Gastroesophageal sphincter (tissue), 4 donors: ENCODE measurements at places on chromosomes 2 and 18. TPM values are rescaled to one million over a fixed set of nuclear protein-coding genes. Genes with fewer than 3 reads are reported as not detected.

DNA sequence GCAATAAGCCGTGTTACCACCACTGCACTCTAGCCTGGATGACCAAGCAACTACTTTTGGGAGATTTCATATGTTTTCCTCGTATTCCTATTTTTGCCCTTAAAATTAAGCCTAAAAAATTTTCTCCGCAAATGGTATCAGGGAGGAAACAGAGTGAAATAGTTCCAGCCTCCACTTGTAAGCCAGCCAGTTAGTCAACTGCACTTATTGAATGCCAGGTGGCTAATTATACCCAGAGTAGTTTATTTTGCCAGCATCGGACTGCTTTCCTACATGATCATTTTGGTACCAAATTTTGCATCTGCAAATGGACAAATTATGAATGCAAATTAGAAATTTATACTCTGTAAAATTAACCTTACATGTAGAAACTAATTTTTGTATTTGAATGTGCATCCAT is 90.2 kb upstream of the ARHGAP28 start:
- no peak for ATAC-seq

MRPL44 gene
- total RNA-seq: 25.3 TPM

CXCR1 gene
- total RNA-seq: 1.8 TPM

CNGA3 gene
- total RNA-seq: 1.1 TPM

GRCh38 chr18:32379891-32380290 is 90.8 kb downstream of the GAREM1 start:
- no peak for ATAC-seq

DNA sequence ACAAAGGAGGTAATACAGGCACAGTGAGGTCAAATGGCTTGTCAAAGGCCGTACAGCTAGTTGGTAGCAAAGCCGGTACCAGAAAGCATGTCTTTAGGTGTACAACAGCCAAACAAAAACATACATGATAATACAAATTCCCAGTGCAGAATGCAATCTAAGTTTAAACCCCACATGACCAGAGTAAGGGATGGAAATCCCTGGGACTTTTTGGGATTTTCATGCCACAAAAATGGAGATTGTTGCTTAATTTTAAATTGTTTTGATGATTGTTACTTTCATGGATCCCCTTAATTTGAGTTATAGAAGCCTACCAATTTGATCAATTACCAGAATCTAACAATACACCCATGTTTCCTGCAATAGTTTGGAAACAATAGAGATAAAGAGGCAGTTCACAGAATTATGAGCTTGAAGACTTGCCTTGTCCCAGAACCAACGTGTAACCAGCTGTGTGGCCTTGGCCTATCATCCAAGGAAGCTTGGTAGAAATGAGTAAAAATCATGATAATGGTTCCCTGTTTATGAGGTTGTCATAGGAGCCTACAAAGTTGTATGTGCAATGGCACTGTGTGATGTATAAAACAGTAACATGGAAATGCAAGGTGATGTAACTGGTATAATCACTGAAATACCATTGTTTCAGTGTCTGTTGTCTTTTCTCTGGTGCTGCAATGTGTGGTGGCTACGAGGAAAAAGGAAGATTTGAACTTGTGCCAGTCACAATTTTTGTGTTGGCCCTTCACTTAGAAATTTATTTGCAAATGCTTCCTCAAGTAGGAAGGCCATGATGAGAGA is 85.3 kb downstream of the ZEB2 start:
- ATAC-seq: no peak

DNA sequence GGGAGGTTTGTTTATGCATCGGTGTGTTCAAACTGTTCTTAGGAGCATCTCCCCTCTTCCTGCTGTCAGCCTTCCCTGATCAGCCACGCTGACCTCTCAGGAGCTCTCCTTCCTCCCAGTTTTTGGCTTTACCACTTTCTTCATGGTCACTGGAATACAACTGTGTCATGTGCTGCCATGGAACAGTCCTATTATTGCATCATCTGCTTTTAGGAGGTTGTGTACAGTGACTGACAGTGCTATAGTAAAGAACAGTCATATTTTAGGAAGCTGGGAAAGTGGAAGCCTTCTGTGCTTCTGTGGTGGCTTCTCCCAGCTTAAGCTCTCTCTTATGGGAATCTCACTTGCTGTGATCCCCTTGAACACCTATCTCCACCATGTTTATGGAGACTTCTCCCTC is 165.5 kb downstream of the TPGS2 start:
- peak; percentile 41 for ATAC-seq

DNA sequence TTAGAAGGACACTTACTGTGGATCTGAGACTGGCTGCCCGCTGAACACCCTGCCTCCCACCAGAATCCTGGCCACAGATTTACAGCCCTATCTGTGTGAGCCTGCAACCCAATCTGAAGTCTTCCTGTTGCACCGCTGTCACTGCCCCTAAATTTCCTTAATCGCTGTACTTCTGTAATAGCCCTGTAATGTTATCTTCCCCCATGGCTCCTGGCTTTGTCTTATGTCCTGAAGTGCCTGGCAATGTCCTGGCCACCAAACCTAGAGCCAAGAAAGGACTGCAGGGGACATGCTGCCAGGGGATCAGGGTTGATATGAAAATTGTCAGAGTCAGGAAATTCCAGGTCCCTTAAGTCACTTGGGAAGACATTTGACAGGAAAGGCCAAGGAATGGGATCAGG is 52.7 kb downstream of the FHOD3 start:
- ATAC-seq: no peak

GRCh38 chr2:134174711-134175110 is 79.2 kb upstream of the MGAT5 start:
- no peak for ATAC-seq

DNA sequence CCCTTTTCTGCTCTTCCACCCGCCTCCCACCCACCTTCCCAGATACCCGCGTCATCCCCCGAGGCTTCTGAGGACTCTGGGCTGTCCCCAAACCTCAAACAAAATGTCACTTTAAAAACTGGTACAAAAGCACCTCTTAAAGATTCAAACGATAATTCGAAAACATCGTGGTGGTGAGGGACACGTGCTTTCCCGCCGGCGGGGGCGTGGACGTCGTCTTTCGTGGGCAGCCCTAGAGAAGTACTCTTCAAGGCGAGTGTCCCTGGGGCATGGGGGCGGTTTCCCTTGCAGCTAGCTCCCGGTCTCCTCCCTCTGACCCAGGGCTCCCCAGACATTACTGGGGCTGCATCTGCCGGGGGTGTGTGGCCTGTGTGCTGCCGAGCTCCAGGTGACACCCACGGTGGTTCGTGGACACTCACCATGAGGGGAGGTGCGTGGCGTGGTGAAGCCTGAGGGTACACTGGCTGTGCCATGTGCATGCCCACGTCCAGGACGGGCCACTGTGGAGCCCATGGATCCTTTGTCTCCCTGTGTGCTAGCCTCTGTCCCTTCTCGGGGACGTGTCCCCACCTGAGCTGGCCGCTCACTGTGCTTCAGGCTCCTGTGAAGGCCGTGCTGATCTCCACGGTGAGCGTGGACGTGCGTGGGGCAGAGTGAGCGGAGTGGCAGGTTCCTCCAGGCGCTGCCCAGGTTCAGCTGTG is 117.8 kb downstream of the NFATC1 start:
- no peak for ATAC-seq

SLC9A2 gene
- 0.57 TPM for total RNA-seq

STPG4 gene
- total RNA-seq: not detected

DNA sequence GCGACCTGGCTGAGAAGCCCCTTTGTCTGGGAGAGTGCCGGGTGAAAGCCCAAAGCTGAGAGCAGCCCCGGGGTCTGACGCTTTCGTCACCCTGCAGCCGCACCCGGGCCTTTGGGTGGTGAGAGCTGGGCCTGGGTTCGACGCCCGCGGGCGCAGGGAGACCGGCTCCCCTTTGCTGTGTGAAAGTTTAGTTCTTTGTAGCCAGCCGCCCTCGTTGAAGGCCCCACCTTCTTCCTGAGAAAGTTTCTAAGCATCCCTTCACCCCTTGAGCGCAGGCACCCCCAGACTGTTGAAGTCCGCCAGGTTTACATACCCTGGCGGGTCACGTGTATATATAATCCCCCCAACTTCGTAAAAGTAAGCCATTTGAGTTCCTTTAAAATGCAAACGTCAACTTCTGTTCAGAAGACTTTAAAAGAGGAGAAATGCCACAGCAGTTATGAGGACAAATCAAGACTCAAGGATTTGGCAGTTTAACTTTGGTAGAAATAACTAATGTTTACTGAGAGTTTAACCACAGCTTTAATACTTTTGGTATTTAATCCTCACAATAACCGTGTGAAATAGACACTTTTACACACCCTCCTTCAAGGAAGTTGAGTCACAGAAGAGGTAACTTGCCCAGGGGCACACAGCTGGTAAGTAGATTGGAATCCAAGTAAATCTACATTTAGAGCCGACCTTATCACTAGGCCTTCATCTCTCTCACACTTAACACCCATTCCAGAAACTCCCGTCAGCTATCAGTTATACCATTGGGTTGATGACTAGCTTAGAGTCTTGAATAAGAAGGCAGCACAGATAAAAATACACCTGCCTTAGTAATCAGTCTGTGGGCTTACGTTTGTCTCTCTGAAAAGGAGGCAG is 1.1 kb upstream of the MBOAT2 start:
- no peak for ATAC-seq

- ATAC-seq: no peak
These were observed 100.4 kb upstream of the CD226 start for GRCh38 chr18:70047931-70048603.

GRCh38 chr18:55406451-55406991 is 181.5 kb downstream of the TCF4 start:
- no peak for ATAC-seq

POTEI gene
- not detected for total RNA-seq

GRCh38 chr18:49274188-49274714 is 186.2 kb downstream of the DYM start:
- no peak for ATAC-seq

CFAP221 gene
- not detected for total RNA-seq

- no peak for ATAC-seq
These were observed 253.7 kb upstream of the THUMPD2 start for GRCh38 chr2:40032650-40033319.

DNA sequence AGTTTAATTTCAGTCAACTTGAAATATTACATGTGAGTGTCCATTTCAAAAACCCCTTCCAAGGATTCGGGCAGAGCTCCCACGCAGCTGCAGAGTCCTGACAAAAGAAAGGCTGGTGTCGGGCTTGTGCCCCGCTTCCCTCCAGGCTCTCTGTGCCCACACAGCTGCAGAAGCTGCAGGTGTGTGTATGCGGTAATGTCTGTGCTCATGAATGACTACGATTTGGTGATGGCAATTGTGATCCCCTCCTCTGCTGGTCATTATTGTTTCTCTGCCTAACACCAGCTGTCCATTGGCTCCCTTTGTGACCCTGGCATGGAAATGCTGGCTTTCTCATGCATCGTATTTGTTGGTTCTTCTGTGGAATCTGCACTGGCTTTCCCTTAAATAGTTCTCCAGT is 224.8 kb downstream of the NUP35 start:
- ATAC-seq: no peak

GRCh38 chr2:144086965-144087364 is 433.0 kb downstream of the ZEB2 start:
- no peak for ATAC-seq

DNA sequence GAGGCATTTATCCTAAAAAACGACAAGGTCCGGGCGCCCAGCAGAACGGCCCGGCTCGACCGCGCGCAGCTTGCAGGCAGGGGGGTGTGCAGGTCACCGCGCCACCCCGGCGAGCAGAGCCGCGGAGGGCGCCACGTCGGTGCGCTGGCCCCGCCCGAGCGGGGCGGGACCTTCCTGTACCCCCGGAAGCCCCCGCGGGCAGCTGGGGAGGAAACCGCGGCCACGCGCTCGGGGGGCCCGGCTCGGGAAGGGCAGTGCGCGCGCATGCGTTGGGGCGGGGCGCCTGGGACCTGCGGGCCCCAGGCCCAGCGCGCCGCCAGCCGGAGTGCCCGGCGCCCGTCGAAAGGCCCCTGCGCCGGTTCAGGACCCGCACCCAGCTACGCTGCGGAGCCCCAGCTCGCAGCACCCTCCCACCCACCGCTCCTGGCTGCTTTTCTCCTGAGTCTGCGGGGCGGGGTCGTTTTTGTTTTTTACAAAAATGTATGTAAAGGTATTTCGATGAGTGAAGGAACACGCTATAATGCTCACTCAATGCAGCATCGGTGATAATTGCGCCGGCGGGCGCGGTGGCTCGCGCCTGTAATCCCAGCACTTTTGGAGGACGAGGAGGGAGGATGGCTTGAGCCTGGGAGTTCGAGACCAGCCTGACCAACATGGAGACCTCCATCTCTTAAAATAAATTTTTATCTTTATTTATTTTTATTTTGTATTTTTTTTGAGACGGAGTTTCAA is 47.7 kb upstream of the POMC start:
- ATAC-seq: peak; percentile 82

RNF152 gene
- total RNA-seq: 9.4 TPM

TUBA4B gene
- not detected for total RNA-seq

DNA sequence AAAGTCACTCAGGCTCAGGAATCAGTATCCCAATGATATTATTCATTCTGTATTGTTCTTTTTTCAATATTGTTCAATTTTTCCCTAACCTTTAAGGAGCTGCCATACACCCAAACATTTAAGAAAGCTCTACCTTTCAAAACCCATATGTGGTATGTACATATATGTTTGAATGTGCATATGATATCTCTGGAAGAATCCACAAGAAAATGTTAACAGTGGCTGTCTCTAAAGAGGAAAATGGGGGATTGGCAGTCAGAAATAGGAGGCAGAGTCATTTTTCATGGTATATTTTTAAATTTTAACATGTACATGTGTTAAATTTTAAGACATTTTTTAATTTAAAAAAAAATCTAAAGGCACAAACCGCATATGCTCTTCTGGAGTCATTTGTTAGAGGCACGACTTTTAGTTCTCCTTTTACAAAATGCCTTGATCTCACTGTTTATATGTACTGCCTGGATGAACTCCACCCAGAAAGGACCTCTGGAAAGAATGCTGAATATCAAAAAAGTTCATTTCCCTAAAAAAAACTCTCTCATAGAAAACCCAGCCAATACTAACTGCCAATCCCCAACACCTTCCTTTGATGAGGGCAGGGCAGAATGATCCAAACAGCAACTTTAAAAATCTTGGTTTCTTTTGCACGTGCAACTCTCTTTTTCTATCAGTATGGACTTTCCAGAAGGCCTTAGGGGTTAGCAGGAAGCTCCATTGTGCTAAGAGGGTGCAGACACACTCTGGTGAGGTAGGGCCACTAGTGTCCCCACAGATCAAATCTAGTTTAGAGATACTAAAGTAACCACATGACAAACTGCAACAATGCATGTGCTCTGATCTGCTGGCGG is 23.6 kb downstream of the KCTD1 start:
- ATAC-seq: no peak

GAD1 gene
- total RNA-seq: not detected

LRP2 gene
- total RNA-seq: not detected

GRCh38 chr2:1936427-1936980 is 192.2 kb upstream of the PXDN start:
- no peak for ATAC-seq

GRCh38 chr2:96537734-96538486 is 1.4 kb downstream of the ARID5A start:
- ATAC-seq: no peak

RTP5 gene
- not detected for total RNA-seq

SOX11 gene
- 0.78 TPM for total RNA-seq

GRCh38 chr2:170002096-170002495 is 174.8 kb downstream of the UBR3 start:
- ATAC-seq: no peak

- no peak for ATAC-seq
These were observed 396.6 kb upstream of the TRIB2 start for GRCh38 chr2:12320027-12320734.
